Smooth muscle cell of trachea (primary cell): ENCODE measurements at places on chromosomes 1 and 21. TPM values are rescaled to one million over a fixed set of nuclear protein-coding genes. Genes with fewer than 3 reads are reported as not detected.

Gene FCER1A
- not detected in 2 replicates for total RNA-seq

Gene KRTAP6-2
- total RNA-seq: not detected in 2 replicates

Gene STYXL2
- not detected in 2 replicates for total RNA-seq

Gene C4BPA
- not detected in 2 replicates for total RNA-seq

Gene SAMD11
- total RNA-seq: 11.1 and 12.7 TPM in 2 replicates

Gene TP73
- total RNA-seq: under 0.01 TPM in 1 of 2 replicates, not detected in the other

Gene TAF1A
- total RNA-seq: 13.8 and 13.9 TPM in 2 replicates
